NCI-H2081 (cell line): ENCODE measurements at places on chromosomes 7 and 10.
A peak's percentile ranks its signal among the peaks of the same experiment; 100 is the strongest.

DNA sequence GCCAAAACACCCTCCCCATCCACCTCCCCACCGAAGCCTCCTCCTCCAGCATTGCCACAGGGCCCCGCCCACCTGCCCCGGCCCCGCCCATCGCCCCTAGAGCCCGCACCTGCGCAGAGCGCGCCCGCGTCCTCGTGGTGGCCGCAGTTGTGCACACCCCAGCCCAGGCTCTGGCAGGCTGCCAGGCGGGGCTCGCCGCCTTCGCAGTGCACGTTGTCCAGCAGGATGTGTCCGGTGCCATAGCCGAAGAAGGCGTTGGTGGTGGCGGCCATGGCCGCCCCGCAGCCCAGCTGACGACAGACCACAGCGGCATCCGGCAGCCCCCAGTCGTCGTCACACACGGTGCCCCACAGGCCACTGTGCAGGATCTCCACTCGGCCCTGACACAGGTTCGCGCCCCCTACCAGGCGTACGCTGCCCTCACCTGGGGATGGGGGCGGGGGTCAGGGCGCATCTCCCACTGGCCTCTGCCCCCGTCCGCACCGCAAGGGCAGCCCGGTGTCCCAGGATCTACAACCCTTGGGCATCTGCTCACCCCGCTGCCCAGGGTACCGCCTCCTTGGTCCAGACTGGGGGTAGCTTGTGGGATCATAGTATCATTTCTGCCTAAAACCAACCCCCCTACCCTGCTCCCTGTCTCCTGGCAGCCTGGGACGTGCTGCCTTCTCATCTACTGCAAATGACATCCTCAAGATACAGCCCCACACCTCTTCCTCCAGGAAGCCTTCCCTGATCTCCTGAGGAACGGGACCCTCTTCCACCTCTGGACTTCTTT is 11.9 kb downstream of the SSC4D start:
- peak; percentile 86 for DNase-seq

DNA sequence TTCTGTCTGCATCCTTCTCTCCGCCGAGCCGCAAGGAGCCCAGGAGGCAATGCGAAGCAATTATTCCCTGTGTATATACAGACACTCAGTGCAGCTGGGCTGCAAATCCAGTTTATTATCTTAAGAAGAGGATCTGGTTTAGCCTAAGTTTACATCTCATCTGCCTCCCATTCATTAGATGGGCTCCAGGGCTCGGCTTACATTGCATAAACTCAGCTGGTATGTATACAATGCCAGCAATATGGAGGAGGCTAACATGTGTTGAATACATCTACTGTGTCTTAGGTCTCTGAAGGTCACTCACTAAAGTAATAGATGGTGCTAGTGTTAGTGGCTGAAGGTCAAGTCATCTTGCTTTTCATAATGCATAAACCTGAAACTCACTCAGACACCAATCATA is 996.8 kb downstream of the KCNMA1 start:
- DNase-seq, result no peak

- DNase-seq, result peak; percentile 77
Measured at GRCh38 chr7:116802746-116803152, 59.6 kb upstream of the CAPZA2 start.

- peak; percentile 74 for DNase-seq
Measured at GRCh38 chr7:68573271-68574005, 1024.8 kb upstream of the AUTS2 start.

DNA sequence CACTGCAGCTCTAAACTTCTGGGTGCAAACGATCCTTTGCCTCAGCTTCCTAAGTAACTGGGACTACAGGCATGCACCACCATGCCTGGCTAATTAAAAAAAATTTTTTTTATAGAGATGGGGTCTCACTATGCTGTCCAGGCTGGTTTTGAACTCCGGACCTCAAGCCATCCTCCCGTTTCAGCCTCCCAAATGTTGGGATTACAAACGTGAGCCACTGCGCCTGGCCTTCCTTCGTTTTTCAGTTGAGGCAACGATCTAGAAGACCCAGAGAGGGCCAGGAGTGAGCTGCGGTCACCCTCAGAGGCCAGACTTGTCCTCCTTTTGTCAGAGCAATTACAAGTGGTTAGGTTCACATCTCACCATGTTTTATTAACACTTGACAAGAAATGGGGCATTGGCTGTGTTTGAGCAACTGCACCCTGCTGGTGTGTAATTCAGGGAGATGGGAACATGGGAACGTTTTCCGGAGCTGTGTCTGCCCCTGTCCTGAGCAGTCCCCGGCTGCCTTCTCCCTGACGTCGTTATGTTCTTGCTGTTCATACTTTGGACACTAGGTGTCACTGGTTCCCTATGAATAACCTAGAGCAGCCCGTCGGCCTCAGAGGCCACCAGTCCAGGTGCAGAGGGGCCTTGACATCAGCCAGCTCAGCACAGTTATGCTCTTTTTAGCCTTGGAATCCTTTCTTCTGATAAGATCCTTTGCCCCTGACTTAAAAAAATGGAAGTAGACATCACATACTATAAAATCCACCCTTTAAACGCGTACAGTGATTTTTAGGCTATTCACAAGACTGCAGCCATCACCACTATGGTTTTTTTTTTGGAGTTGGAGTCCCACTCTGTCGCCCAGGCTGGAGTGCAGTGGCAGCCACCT is 375.0 kb downstream of the TYW1 start:
- peak; percentile 82 for DNase-seq

- no peak for DNase-seq
Measured at GRCh38 chr7:101108330-101108857, 18.5 kb upstream of the SERPINE1 start.

GRCh38 chr7:47422611-47423010 is 159.3 kb downstream of the TNS3 start:
- DNase-seq, result peak; percentile 25

GRCh38 chr10:88702848-88703597 is 3.0 kb upstream of the LIPK start:
- peak; percentile 79 for DNase-seq

- no peak for DNase-seq
Measured at GRCh38 chr7:82624965-82625364, 181.4 kb upstream of the CACNA2D1 start.

GRCh38 chr7:75798770-75799169 is 14.8 kb downstream of the CCL24 start:
- DNase-seq, result no peak

DNA sequence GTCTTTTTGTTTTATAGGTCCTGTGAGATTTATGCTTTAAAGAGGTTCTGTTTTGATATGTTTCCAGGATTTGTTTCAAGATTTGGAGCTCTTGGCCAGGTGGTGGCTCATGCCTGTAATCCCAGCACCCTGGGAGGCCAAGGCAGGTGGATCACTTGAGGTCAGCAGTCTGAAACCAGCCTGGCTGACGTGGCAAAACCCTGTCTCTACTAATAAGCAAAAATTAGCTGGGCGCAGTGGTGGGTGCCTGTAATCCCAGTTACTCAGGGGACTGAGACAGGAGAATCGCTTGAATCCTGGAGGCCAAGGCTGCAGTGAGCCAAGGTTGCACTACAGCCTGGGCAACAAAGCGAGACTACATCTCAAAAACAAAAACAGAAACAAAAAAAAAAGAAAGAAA is 8.3 kb upstream of the HYAL4 start:
- DNase-seq, result no peak
